HCT116 (cell line): ENCODE measurements at places on chromosomes 16 and 17. TPM values are rescaled to one million over a fixed set of nuclear protein-coding genes. Genes with fewer than 3 reads are reported as not detected.

ABAT gene
- 4.7 TPM for total RNA-seq

- DNase-seq = no peak
These were observed 172.7 kb downstream of the ANKFN1 start for GRCh38 chr17:56326001-56326359.

DNA sequence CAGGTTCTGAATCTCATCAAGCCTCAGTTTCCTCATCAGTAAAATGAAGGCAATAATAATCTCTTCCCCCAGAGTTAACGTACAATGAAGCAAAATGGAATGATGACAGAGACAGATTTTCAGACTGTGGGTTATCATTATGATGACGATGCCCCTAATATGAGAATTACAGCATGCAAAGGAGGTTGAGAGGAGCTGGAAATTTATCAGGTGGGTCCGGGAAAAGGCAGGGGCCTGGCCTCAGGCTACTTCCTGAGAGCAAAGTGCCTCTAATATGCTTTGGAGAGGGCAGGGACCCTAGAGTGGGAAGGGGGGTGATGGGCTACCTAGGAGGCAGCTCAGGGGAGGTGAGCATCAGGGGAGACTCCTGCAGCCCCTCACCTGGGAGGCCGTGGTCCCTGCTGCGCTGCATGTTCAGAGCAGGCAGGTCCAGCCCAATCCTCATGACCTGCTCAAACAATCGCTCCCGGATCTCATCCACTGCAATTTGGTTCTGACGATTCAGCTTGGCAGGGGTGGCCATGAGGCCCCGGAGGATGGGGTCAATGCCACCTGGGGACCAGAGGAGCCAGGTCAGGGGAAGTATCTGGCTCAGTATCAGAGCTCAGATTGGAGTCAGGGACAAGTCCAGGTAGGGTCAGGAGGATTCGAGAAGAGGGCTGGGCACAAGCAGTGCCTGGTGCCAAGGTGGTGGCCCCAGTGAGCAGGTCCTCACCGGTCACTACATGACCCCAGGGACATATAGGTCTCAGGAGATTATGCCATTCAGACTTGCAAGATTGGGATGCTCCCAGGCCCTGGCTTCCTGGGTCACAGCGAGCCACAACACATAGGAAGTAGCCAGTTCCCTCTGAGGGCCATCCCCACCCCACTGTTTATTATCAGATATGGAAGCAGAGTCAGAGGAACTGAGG is 8.1 kb downstream of the MPO start:
- DNase-seq = no peak

DNA sequence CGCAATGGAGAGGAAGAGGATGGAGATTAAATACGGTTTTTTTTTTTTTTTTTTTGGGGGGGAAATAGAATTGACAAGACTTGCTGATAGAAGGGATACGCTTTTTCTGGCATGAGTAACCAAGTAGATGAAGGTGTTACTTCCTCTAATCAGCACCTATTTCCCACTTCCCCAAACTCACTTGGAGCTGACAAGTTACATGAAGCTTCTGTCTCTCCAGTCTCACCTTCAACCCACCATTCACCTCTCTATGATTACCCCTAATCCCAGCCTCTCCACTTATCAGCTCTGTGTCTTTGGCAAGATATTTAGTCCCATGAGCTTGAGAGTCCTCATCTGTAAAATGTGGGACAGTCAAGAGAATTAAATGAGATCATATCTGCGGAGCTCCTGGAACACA is 185.9 kb upstream of the HS3ST3A1 start:
- no peak for DNase-seq

DNA sequence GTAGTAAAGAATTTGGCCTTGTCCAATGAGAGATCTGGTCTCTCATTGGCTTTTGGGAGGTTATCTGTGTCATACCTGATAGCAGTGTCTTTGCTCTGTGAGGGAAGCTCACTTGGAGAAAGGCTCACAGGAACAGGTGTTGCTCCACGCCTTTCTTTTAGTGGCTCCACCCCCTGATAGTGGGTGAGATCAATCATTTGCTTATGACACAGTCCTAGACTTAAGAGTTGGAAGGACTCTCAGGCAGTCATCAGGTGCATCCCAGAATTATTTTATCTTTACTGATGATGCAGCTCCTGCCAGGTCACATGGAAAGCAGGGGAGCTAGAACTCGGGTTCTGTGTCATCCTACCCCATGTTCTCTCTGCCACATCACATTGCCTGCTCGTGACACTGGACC is 59.3 kb downstream of the CENPV start:
- no peak for DNase-seq

TEX14 gene
- total RNA-seq = 0.89 TPM

DNA sequence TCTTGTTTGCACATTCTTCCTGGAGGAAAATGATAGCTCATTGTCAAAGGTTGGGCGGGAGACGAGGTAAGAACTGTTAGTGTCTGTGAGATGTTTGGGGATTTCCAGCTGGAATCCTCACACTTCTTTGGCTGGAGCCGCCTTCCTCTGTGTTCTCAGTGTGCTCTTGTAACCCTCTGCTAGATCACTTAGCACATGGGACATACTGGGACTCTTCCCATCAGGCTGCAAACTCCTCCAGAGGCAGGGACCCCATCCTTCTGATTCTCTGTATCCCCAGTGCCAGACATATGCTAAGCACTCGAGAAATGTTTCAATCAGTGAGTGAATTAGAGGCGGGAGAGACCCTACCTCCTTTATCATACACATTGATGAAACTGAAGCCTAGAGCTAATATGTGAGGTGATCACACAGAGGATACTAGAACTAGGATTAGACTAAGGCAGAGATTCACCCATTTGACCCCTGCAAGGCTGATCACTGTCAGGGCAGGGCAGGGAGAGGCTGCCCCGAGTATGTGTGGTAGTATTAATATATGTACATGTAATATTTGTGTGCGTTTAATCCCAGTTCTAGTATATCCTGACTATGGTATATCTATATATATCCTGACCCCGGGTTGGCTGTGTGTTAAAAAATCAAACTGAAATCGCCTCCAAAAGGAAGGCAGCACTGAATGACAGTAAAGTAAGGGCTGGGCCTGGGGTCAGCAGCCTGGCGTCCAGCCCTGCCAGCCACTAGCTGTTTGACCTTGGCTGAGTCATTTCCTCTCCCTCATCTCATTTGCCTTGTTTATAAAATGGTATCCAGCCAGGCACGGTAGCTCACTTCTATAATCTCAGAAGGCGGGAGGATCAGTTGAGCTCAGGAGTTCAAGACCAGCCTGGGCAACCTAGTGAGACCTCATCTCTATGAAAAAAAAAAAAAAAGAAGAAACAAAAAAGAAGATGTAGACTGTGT is 75.5 kb upstream of the TBX2 start:
- DNase-seq = no peak

DNA sequence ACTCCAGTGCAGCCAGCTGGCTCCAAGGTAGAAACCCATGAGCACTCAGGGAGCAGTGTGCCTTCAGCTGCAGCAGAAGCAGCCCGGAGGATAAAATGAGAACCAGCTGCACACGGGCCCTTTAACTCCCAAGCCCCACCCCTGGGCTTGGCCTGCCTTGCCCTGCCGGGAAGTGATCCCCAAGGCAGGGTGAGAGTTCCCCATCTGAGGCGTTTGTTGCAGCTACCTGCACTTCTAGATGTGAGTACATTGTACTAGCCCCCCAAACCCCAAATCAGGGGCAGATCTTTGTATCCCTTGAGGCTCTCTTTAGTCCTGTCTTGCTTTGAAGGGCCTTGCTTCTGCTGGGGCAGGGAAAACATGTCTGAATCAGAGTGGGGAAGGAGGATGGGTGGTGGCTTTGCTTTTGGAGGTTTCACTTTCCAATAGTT is at the start of gene MVP:
TSS of gene MVP (plus strand) at position 192 of the 431 bp plus-strand sequence. CDS start 10,088 bp downstream, outside the sequence.
- no peak for DNase-seq

NHLRC4 gene
- total RNA-seq = 0.22 TPM

DNA sequence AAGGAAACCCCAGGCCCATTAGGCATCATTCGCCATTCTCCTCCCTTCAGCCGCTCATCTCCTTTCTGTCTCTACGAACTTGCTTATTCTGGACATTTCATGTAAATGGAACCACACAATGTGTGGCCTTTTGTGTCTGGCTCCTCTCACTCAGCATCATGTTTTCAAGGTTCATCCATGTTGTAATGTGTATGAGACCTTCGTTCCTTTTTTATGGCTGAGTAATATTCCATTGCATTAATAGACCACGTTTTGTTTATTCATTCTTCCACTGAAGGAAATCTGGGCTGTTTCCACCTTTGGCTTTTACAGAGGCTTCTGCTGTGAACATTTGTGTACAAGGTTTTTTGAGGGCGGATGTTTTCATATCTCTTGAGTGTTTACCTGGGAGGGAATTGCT is 3.2 kb downstream of the CRISPLD2 start:
- no peak for DNase-seq

- DNase-seq = no peak
These were observed 9.3 kb downstream of the PDZD9 start for GRCh38 chr16:21991621-21992020.

DNA sequence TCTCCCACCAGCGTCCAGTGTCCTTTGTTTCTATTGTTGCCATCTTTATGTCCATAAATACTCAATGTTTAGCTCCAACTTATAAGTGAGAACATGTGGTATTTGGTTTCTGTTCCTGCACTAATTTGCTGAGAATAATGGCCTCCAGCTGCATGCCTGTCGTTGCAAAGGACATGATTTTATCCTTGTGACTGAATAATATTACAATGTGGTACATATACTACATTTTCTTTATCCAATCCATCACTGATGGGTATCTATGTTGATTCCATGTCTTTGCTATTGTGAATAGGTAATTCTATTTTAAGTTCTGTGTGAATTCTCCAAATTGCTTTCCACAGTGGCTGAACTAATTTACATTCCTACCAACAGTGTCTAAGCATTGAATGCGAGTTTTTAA is 578.6 kb upstream of the CA10 start:
- no peak for DNase-seq

MPV17L gene
- not detected for total RNA-seq

GRCh38 chr17:50163843-50164696 is 1.7 kb upstream of the SGCA start:
- DNase-seq = no peak

DNA sequence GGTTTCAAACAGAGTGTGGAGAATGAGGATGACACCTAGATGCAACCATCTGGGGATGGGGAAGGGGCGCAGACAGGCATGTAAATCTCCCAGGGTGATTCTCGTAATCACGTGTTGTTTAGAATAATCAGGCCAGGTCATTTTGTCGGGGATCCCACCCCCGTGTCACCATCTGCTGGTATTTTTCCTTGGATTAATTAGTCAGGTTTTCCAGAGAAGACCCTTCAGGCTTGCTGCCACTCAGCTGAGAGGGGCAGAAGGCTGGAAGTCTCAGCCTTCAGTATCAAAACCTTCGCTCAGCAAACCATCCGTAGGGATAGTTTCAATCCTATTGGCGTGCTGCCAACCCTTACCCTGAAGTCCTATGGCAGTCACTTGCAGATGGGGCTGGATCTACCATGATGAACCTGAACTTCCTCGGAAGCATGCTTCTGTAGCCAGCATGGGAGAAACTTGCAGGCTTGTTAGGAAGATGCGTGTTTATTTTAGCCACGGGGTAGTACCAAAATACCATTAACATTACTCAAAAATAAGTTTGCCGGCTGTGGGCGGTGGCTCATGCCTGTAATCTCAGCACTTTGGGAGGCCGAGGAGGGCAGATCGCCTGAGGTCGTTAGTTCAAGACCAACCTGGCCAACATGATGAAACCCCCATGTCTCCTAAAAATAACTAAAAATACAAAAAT is 7.5 kb upstream of the ADCY9 start:
- DNase-seq = no peak

SOX8 gene
- total RNA-seq = 5.2 TPM

CD300LB gene
- total RNA-seq = not detected

- DNase-seq = peak; percentile 69
These were observed 30.6 kb upstream of the ETV4 start for GRCh38 chr17:43576563-43577229.

SAMD14 gene
- 1.5 TPM for total RNA-seq

- no peak for DNase-seq
These were observed 23.8 kb downstream of the TEX14 start for GRCh38 chr17:58667934-58668597.

DNA sequence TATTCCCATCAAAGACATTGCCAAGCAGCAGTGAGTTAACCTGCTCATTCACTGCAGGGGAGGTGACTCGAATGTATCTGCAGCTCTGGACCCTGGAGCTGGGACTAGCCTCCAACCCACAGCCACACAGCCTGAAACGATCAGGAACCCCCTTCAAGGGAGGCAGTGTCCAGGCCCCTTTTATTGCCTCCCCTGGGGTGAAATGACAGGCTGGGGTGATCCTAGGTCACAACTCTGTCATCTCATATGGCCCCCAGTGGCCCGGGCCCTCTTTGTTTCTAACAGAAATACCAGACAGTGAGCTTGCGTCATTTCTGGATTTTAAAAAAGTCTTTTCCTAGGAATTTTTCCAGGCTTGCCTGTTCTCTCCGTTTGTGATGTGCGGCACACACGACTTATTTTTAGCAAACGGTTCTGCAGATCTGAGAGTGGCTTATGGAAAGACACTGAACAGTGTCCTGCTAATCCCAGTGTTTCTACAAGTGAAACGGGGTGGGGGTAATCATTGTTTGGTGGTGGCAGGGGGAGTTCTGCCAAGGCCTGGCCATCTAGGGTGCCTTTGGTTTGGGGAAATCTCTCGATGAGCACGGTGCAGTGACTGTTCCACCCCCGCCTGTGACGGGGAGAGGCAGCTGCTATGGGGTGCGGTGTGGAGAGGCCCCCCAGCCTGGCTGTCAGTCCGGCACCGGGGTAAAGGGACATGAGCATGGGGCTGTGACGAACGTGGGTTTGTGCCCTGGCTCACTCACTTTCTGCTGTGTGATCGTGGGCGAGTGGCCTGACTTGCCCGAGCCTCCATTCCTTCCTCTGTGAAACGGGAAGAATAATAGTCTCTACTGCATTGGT is 27.2 kb downstream of the NAGPA start:
- no peak for DNase-seq

DNA sequence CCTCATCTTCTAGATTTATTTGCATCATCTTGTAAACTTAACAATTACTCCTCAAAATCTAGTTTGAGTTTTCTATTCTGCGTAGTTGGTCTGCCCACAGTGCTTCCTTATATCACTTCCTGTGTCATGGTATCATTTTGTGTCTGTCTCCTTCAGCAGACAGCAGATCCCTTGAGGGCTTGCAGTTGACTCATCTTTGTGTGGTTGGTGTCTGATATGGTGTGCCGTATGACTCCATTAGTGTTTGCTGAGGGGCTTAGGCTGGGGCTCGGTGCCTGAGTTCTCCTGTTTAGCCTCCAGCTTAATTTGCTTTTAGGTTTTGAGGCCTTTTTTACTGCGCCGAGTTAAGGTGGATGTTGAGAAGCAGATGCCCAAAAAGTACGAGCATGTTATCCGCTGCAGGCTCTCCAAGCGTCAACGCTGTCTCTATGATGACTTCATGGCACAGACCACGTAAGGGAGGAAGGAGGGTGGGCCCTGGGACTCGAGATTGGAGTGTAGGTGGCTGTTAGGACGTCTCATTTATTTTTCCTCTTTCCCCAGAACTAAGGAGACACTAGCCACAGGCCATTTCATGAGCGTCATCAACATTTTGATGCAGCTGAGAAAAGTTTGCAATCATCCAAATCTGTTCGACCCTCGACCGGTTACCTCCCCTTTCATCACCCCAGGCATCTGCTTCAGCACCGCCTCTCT is 16.9 kb downstream of the SRCAP start:
- DNase-seq = no peak

OR3A3 gene
- total RNA-seq = not detected
